ENCODE measurements at places on chromosomes 7 and 10. TPM values are rescaled to one million over a fixed set of nuclear protein-coding genes. Genes with fewer than 3 reads are reported as not detected.

Gene CALHM3
- total RNA-seq = not detected

Gene CFAP43
- total RNA-seq = not detected

Gene PPP1R3C
- 3.1 TPM for total RNA-seq

Gene HIPK2
- 11.8 TPM for total RNA-seq
